ENCODE measurements at places on chromosomes 6 and 20. TPM values are rescaled to one million over a fixed set of nuclear protein-coding genes. Genes with fewer than 3 reads are reported as not detected.

Gene SLC22A1
- polyA plus RNA-seq, result not detected

Gene PACRG
- 0.42 TPM for polyA plus RNA-seq

Gene CTCFL
- polyA plus RNA-seq, result not detected

Gene PAK5
- not detected for polyA plus RNA-seq

Gene CD83
- 1.1 TPM for polyA plus RNA-seq

Gene AKAP12
- 20.4 TPM for polyA plus RNA-seq

Gene MSH5
- polyA plus RNA-seq, result 2.0 TPM

Gene CD40
- 3.4 TPM for polyA plus RNA-seq

Gene LY86
- polyA plus RNA-seq, result not detected

Gene ZKSCAN8
- polyA plus RNA-seq, result 4.1 TPM

Gene SAMD5
- not detected for polyA plus RNA-seq

Gene OPRM1
- not detected for polyA plus RNA-seq

Gene APOBEC2
- polyA plus RNA-seq, result not detected

Gene PRL
- 1.2 TPM for polyA plus RNA-seq

Gene MYBL2
- polyA plus RNA-seq, result 11.7 TPM

Gene TBXT
- not detected for polyA plus RNA-seq

Gene ANGPT4
- polyA plus RNA-seq, result not detected

Gene SCRT2
- polyA plus RNA-seq, result not detected

Gene STMND1
- not detected for polyA plus RNA-seq

Gene CRIP3
- polyA plus RNA-seq, result not detected

Gene LHFPL5
- polyA plus RNA-seq, result not detected

Gene LAMA5
- polyA plus RNA-seq, result 4.3 TPM

Gene SYNDIG1
- polyA plus RNA-seq, result 1.6 TPM

Gene TRIM10
- polyA plus RNA-seq, result not detected

Gene GFOD1
- 0.74 TPM for polyA plus RNA-seq

Gene LAMP5
- not detected for polyA plus RNA-seq

Gene MOG
- polyA plus RNA-seq, result not detected

Gene C6orf58
- polyA plus RNA-seq, result not detected

Gene GPR6
- polyA plus RNA-seq, result not detected

Gene SLCO4A1
- polyA plus RNA-seq, result 0.43 TPM

Gene PRSS35
- polyA plus RNA-seq, result not detected

Gene RNF146
- polyA plus RNA-seq, result 36.7 TPM

Gene CSNK2B
- polyA plus RNA-seq, result 224 TPM

Gene ULBP3
- polyA plus RNA-seq, result 4.4 TPM

Gene BNIP5
- not detected for polyA plus RNA-seq

Data from GM23248 (cell line).